Islet precursor cell (in vitro differentiated cells): ENCODE measurements at places on chromosomes 2 and 18.

- no peak for DNase-seq
These were observed 298.5 kb downstream of the PIEZO2 start for GRCh38 chr18:10850840-10851239.

DNA sequence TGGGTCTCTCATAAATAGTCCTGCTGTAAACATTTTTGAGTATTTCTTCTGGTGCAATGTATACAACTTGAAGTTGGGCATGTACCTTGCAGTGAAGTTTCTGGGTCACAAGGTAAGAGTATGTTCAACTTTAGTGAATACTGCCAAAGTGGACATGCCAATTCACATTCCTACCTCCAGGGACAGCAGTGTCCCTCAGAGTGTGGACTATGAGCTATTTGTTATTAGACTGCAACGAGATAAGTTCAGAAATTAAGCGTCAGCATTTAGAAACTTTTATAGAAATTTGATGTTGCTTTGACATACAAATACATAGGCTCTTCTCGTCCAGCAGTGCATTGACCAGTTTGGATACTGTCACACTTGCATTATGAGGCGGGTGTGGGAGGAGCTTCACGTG lies 7.2 kb upstream of the ACKR3 start:
- no peak for DNase-seq

DNA sequence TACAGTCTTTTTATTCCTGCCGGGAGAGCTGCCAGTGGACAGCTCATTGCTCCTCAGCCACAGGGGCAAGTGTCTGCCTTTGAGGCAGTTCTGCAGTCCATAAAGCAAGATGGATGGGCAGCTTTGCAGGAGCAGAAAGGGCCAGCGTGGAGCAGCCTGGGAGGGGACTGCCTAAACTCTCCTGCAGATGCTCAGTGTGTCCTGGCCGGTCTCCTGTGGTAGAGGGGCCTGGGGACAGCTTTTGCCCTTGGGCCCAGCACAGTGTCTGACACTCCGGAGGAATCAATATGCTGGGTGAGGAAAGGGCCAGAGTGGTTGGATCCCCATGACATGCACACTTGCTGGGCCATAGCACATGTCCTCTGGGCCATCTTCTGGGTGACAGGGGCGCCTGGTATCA lies 65.7 kb upstream of the DAPL1 start:
- DNase-seq, result peak; percentile 44

- DNase-seq, result no peak
These were observed 80.7 kb upstream of the NABP1 start for GRCh38 chr2:191597186-191597751.

DNA sequence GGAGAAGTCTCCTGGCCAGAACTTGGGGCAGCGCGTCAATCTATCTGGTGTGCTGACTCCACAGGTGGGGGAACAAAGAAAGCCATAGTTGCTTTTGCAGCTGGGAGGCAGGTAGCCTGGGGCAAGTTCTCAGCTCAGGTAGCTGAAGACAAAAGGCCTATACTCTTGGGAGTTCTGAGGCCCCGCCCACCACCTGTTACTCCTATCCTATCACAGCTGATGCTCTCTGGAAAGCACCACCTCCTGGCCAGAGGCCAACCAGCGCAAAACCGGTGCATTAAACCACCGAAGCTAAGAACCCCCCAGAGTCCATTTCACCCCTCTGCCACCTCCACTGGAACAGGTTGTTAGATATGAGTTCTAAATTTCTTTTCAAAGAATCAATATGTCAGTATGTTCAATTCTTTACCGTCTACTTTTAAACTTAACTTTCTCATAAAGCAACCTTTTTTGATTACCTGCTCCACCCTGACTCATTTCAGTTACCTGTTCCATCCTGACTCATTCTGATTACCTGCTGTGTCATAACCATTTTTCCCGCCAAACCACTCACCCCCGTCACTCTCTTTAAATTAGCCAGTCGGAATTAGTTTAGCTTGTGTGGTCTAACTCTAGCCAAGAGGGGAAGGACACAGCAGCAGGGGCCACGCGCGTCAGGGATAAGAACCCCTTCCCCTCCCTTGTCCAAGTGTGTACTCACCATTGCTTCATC lies 43.4 kb downstream of the UPP2 start:
- DNase-seq, result peak; percentile 64

GRCh38 chr2:119929537-119929936 lies 83.3 kb upstream of the EPB41L5 start:
- DNase-seq, result no peak

DNA sequence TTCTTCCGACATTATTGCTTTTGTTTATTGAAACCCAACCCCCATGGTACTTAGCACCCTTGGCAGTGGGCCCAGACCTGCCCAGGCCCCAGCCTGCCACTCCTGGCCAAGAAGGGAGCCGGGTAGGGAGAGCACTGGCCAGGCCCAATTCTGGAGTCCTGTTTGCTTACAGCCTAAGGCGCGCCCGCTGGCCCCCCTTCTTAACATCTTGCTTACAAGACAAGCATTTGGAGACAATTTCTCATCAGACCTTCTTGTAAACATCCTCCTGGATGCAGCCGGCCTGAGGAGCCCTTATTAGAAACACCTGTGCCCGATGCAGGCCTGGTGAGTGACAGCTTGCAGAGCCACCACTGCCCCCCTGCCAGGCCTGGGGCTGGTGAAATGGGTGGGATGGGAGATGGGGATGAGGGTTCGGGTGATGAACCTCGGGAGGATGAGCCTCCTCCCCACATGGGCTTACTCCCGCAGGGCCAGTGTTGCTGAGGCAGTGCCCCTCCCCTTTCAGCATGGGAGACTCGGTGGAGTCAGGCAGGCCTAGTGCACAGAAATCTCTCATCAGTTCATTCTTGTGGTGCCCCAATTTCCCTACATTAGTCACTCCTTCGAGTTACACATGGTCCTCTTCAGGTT lies 217.5 kb downstream of the CYP26B1 start:
- peak; percentile 44 for DNase-seq

DNA sequence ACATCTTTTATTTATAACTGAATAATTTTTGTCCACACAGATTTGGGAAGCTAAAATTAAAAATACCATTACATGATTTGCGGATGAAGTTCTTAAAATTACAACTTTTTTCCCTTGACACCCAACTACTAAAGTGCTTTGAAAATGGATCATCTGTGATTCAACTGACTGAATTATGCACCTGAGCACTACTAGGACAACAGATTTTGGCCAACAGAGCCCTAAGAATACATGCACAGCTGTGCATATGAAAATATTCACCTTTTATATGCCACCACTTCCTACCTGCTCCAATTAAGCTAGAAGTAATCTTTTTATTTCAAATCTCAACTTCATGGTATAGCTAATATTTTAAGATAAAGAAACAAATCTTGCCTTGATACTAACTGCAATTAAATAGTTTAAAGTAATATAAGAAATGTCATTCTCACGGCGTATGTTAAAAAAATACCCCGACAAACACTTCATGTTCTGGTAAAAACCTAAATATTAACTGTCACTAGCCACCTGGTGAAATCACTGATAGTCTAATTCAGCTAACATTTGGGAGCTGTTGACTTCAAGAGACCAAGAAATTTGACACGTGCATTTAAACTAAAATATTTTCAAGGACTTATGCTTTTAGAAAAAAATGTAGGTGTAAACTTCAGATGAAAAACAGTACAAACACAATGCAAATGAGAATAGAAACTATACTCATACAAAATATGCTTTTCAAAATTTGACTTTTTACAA lies 153.7 kb downstream of the SRBD1 start:
- no peak for DNase-seq

- DNase-seq, result no peak
These were observed 15.1 kb downstream of the ITM2C start for GRCh38 chr2:230879891-230880290.

DNA sequence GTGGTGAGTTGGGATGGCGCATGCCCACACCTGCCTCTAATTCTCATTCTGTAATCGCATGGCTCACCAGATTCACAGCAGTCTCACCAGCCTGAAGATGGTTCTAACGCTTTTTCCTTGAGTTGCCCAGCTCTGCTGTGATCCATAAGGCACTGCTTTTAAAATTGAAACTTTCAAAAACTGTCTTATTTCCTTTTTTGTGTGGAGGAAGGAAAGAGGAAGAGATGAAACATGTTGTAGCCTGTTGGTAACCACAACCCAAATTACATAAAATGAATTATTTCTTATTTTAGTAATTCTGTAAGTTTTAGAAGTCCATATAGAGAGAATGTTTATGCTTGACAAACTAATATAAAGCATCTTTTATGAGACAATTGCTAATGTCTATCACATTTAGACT lies 165.4 kb downstream of the RBM43 start:
- DNase-seq, result no peak

DNA sequence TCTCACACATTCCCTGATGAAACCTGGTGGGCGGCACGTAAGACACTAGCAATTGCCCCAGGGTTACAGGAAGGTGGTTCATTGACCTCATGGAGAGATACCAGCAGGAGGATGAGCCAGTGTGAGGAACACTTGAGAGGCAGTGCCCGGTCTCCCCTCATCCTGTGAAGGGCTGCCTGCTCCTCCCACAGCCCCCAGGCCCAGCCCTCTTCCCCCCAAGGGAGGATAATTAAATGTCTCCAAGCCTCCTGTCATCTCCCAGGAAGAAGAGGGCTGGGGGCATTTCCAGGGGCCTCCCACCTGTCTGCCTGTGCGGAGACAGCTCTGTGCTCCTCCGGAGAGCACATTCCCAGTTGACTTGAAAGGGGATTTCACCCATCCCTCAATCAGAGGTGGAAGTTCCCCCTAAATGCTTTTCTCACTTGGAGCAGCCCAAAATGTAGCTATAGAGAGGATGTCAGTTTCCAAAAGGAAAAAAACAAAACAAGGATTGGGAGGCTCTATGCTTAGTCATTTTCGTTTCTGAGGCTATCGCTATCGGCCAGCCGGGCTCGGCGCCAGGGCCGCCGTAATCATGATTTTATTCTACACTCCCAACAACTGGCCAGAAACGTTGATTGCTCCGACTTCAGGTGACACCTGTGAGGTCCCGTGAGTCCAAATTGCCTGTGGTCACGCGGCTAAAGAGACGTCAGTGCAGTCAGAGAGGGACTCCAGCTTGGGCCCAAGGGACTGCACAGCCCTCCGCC lies 7.1 kb downstream of the KCNF1 start:
- DNase-seq, result peak; percentile 36
